ENCODE measurements at places on chromosomes 16 and 17. TPM values are rescaled to one million over a fixed set of nuclear protein-coding genes. Genes with fewer than 3 reads are reported as not detected.

DVL2 gene
- 35.9 TPM for total RNA-seq

GRCh38 chr16:5466551-5466950, 369.0 kb upstream of the EEF2KMT start:
- H3K27me3 ChIP-seq: no peaks in the 10 kb centered on the region
- no peaks in the 10 kb centered on the region for H3K4me1 ChIP-seq
- H3K36me3 ChIP-seq: no peaks in the 10 kb centered on the region
- H3K27ac ChIP-seq: no peak overlapping the region
- no peak for DNase-seq
- no peak overlapping the region for H3K4me3 ChIP-seq

DNA sequence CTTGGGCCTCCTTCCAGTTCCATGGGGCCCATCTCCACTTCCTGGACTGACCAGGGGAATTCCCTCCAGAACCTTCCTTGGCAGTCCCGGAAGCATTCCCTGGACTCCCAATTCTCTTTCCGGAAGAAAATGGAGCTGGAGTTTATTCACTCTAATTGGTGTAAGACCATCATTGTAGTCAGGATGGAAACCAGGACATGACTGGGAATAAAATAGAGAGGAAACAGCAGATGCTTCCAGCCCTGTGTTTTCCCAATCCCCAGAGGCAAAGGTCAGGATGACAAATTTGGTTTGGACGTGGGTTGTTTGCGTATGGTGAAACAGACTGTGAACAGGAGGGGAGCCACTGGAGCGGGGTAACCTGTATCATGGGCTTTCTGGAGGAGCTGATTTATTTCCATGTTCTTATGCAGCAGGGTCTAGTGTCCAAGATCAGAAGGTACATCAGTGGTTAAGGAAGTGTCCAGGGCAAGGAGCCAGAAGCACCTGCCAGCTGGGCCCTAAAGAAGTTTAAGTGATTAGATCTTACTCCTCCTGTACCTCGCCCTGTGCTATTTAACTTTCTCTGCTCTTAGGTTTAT, 8.5 kb upstream of the LONP2 start:
- no peaks in the 10 kb centered on the region for H3K36me3 ChIP-seq
- no peaks in the 10 kb centered on the region for H3K27me3 ChIP-seq
- peak; percentile 44 for DNase-seq
- H3K4me3 ChIP-seq: no peak overlapping the region

DNA sequence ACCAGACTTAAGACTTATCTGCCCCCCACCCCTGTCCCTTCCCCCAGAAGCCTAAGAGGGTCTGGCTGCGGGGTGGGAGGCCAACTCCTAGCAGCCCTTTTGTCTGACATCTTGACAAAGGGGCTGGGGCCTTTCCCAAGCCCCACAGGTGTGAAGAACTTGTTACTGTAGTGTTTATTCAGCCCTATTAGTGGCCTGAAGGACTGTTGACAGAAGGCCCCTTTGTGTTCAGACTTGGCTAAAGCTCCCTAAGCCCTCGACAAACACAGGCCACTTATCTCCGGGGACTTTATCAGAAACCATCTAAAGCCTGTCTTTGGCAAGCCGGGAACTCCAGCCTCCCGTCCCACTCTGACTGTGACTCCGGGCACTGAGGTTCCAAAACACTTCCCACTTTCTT, 129.8 kb downstream of the NTN1 start:
- no peak for DNase-seq
- H3K27ac ChIP-seq: peak overlapping the region; percentile 47
- H3K4me3 ChIP-seq: no peak overlapping the region
- no peaks in the 10 kb centered on the region for H3K36me3 ChIP-seq
- no peaks in the 10 kb centered on the region for H3K27me3 ChIP-seq
- peaks cover 24% of the 10 kb centered on the region for H3K4me1 ChIP-seq

- no peak overlapping the region for H3K4me3 ChIP-seq
- DNase-seq: no peak
- peaks cover 8% of the 10 kb centered on the region for H3K4me1 ChIP-seq
- no peaks in the 10 kb centered on the region for H3K27me3 ChIP-seq
- H3K27ac ChIP-seq: peak overlapping the region; percentile 62
Observed at GRCh38 chr17:83190004-83190385, 110.6 kb downstream of the METRNL start.

DNA sequence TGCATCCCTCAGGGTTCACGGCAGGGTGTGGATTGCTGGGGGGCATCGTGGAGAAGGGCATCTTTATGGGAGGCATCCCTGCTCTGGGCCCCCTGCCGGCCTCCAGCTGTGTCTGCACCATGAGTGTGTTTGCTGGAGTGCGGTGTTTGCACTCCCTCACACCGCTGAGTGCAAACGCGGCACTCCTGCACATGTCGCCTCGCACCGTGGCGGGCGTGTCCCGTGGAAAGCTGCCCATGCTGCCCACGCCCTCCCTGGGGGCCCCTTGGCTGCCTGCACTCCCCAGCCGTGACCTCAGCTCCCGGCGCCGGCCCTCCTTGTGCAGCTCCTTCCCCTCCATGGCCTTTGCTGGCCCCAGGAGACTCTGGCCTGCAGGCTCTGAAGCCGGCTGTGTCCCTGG, 74.6 kb upstream of the ZNF750 start:
- H3K27ac ChIP-seq: no peak overlapping the region
- no peak for DNase-seq
- H3K4me1 ChIP-seq: no peaks in the 10 kb centered on the region
- H3K4me3 ChIP-seq: no peak overlapping the region
- H3K36me3 ChIP-seq: no peaks in the 10 kb centered on the region
- H3K27me3 ChIP-seq: no peaks in the 10 kb centered on the region

DNA sequence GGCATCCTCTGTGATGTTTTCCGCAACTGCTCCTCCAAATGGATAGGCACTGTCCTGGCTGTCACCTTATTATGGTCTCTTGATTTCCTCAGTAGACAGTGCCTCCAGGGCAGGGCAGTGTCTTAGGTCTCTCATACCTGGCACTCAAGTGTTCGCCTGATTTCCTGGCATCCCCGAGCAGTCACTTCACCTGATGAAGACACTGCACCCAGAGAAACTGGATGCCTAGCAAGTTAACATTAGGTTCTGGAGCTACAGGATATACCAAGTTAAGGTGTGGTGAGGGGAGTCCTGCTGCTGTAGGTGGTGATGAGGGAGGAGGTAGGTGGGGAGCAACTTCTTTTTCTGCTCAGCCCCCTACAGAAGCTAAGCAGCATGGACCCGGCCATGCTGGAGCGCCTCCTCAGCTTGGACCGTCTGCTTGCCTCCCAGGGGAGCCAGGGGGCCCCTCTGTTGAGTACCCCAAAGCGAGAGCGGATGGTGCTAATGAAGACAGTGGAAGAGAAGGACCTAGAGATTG, 3.9 kb upstream of the MAZ start:
- no peak overlapping the region for H3K27ac ChIP-seq
- H3K4me3 ChIP-seq: no peak overlapping the region
- no peaks in the 10 kb centered on the region for H3K27me3 ChIP-seq
- DNase-seq: no peak
- no peaks in the 10 kb centered on the region for H3K36me3 ChIP-seq
- H3K4me1 ChIP-seq: peaks cover 10% of the 10 kb centered on the region

DNA sequence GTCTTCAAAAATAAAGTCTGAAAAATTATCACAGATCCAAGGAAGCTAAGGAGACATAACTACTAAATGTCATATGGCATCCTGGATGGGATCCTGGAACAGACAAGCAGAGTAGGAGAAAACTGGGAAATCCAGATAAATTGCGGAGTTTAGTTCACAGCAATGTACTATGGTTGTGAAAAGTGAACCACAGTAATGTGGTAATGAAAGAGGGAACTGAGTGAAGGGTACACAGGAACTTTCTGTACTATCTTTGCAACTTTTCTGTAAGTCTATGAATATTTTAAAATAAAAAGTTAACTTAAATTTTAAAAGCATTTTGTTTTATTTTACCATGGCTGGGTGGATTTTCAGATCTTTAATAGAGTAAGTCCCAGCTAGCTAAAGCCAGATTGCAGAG, 16.3 kb downstream of the SLFN12L start:
- H3K4me3 ChIP-seq: no peak overlapping the region
- H3K27ac ChIP-seq: peak overlapping the region; percentile 48
- no peaks in the 10 kb centered on the region for H3K4me1 ChIP-seq
- peaks cover 39% of the 10 kb centered on the region for H3K27me3 ChIP-seq
- no peak for DNase-seq

GRCh38 chr16:17565605-17566004, 94.8 kb upstream of the XYLT1 start:
- no peaks in the 10 kb centered on the region for H3K27me3 ChIP-seq
- no peaks in the 10 kb centered on the region for H3K4me1 ChIP-seq
- no peak for DNase-seq
- H3K4me3 ChIP-seq: no peak overlapping the region

DNA sequence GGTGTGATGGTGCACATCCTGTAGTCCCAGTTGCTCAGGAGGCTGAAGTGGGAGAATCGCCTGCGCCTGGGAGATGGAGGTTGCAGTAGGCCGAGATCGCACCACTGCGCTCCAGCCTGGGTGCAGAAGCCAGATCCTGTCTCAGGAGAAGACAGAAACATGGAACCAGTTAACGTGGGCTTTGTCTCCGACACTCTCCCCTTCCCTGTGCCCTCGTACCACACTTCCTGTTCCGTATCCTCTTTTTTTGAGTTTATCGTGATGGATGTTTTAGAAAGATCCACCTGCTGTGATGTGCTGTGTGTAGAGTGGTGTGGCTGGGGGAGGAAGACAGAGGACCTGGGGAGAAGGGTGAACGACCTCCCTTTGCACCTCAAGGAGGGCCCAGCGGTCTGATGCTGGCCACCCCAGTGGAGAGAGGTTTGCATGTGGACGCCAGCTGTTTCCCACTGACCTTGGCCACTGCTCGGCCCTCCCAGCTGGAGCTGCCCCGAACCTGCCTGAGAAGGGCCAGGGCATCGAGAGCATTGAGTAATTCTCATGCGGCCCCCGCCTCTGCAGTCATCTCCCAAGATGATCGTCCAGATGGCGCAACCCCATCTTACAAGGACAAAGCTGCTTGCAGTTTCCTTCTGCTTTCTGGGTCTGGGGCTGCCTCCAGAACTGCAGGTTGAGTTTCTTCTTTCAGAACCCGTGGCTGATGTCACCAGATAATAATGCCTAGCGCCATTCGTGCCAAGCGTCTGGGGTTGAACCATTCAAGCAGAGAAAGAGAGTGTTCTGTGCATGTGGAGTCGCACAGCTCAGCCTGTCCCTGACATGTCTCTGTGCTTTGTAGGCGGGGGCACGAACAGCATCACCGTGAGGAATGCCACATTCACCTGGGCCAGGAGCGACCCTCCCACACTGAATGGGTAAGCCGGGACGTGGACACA, 126.3 kb downstream of the ABCC1 start:
- peak; percentile 39 for DNase-seq
- peaks cover 3% of the 10 kb centered on the region for H3K4me1 ChIP-seq
- no peak overlapping the region for H3K4me3 ChIP-seq
- peaks cover 4% of the 10 kb centered on the region for H3K36me3 ChIP-seq
- no peaks in the 10 kb centered on the region for H3K27me3 ChIP-seq

- H3K4me3 ChIP-seq: no peak overlapping the region
- no peaks in the 10 kb centered on the region for H3K36me3 ChIP-seq
- H3K4me1 ChIP-seq: peaks cover 13% of the 10 kb centered on the region
- H3K27ac ChIP-seq: no peak overlapping the region
Observed at GRCh38 chr16:29901607-29901945, 1.3 kb downstream of the ASPHD1 start.

- H3K36me3 ChIP-seq: no peaks in the 10 kb centered on the region
- H3K4me3 ChIP-seq: no peak overlapping the region
- no peaks in the 10 kb centered on the region for H3K4me1 ChIP-seq
- H3K27ac ChIP-seq: no peak overlapping the region
Observed at GRCh38 chr16:19223235-19224170, 55.5 kb downstream of the SYT17 start.

AANAT gene
- not detected for total RNA-seq

CHD3 gene
- 54.8 TPM for total RNA-seq

DNA sequence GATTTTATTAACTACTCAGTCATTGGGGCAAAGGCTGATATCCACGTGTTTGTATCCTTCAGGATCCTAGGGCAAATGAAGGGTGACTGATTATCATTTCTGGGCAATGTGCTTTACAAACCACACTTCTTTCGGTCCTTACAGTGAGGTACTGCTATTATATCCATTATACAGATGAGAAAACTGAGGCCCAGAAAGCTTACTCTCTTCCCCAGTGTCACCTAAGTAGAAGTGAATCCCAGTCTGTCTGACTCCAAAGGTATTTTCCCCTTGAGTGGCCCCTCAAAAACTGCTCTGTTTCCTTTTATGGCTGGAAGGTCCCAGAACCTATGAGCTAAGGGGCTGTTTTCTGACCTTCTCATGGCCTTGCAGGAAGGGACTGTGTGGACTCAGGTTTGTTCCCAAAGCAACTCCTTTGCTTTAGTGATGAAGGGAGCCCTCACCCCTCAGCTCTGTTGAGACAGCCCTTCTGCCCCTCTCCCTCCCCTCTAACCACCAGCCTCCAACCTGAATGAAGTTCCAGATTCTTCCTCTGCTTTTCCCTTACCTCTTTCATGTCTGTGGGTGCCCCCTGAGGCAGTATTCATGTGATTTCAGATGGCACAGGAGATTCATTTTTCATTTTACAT, 27.4 kb upstream of the ADGRG1 start:
- H3K27me3 ChIP-seq: peaks cover 8% of the 10 kb centered on the region
- H3K27ac ChIP-seq: no peak overlapping the region
- no peak overlapping the region for H3K4me3 ChIP-seq
- peaks cover 2% of the 10 kb centered on the region for H3K4me1 ChIP-seq
- DNase-seq: no peak

- DNase-seq: no peak
- H3K4me3 ChIP-seq: no peak overlapping the region
- no peaks in the 10 kb centered on the region for H3K36me3 ChIP-seq
- no peaks in the 10 kb centered on the region for H3K4me1 ChIP-seq
Observed at GRCh38 chr17:8830141-8830540, 31.0 kb upstream of the MFSD6L start.

DNA sequence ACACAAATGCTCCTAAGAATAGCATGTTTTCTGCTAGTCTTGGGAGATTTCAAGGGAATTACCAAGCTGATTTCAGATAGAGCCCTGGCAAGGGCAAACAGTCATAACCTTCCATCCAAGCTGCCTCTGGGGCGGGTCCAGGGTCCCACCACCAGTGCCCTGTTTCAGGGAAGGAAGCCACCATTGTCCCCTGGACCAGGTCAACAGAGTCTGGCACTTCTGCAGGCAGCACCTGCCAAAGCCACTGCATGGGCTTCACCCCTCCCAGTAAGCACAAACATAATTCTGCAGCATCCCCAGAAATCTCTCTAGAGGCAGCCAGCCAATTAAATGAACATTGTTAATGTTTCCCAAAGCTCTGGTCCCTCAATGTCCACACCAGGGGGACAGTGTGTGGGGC, 143.0 kb downstream of the SALL1 start:
- H3K4me1 ChIP-seq: no peaks in the 10 kb centered on the region
- DNase-seq: no peak
- H3K36me3 ChIP-seq: no peaks in the 10 kb centered on the region
- no peak overlapping the region for H3K27ac ChIP-seq
- no peak overlapping the region for H3K4me3 ChIP-seq

Data from transverse colon (tissue), 4 donors.